ENCODE measurements at places on chromosomes 3 and 15.

- no peak for DNase-seq
Measured at GRCh38 chr15:71430782-71431181, 315.5 kb downstream of the THSD4 start.

GRCh38 chr3:143757691-143758090 is 90.6 kb downstream of the SLC9A9 start:
- DNase-seq, result no peak

GRCh38 chr15:59371458-59372351 is 966 bp downstream of the MYO1E start:
- peak; percentile 23 for DNase-seq

DNA sequence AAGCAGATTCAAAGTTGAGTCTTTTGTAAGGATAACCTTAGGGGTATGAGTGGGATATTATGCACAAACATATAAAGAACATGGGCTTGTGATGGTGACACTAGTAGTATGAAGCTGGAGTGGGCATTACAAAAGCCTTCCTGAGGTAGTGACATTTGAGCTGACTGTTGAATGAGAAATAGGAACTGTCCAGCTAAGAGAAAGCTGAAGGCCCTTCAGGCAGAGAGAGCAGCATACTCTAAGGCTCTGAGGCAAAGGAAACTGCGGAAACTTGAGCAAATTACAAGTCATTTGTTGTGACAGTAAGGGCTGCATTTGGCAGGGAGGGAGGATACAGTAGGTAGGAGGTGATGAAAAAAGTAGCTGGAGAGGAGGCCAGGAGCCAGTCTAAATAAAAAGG is 190.7 kb upstream of the CD96 start:
- DNase-seq, result no peak

DNA sequence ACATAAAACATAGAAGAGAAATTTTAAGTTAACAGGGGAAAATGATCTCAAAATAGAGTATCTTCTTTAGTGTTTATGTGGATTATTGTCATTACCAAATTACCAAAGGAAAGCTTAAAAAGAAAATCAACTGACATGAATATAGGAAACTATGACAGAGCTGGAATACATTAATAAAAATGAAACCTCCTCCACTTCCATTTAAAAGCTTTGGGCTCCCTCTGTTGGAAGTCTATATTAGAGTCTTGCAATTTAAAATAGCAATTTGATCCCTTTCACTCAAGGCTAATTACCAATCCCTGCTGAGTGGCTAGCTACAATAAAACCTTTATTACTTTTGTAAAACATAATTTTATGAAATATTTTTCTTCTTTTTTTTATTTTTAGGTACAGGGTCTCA is 61.4 kb upstream of the IMPG2 start:
- DNase-seq, result peak; percentile 7

DNA sequence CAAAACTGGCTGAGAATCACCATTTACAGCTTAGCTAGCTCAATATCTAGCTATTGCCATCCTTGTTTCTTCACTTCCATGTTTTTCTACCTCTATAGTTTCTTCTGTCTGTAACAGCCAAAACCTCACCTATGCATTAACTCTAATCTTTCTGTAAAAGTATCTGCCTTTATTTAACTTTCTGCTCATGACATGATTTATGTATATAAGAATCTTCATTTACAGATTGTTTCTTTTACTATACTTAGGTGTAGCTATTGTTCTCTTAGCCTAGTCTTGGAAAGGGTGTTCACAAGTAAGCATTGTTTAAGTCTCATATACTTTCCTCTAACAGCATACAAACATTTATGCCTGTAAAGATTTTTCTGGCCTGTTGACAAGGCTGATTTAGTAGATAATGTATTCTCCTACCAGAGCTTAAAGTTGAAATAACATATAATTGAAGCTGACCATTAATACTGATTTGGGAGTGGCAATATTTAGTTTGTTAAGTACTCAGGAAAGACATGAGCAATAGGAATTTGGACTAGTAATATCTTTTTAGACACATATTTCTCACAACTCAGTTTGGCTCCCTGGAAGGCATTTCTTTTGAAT is 9.4 kb downstream of the FILIP1L start:
- DNase-seq, result no peak
